Esophagus muscularis mucosa (tissue), 4 donors: ENCODE measurements at places on chromosomes 11 and 22. TPM values are rescaled to one million over a fixed set of nuclear protein-coding genes. Genes with fewer than 3 reads are reported as not detected.

- no peaks in the 10 kb centered on the region for H3K36me3 ChIP-seq
- H3K4me1 ChIP-seq = no peaks in the 10 kb centered on the region
- H3K27ac ChIP-seq = no peak overlapping the region
- no peaks in the 10 kb centered on the region for H3K27me3 ChIP-seq
- DNase-seq = no peak
Observed at GRCh38 chr11:32309530-32310213, 125.7 kb downstream of the WT1 start.

DNA sequence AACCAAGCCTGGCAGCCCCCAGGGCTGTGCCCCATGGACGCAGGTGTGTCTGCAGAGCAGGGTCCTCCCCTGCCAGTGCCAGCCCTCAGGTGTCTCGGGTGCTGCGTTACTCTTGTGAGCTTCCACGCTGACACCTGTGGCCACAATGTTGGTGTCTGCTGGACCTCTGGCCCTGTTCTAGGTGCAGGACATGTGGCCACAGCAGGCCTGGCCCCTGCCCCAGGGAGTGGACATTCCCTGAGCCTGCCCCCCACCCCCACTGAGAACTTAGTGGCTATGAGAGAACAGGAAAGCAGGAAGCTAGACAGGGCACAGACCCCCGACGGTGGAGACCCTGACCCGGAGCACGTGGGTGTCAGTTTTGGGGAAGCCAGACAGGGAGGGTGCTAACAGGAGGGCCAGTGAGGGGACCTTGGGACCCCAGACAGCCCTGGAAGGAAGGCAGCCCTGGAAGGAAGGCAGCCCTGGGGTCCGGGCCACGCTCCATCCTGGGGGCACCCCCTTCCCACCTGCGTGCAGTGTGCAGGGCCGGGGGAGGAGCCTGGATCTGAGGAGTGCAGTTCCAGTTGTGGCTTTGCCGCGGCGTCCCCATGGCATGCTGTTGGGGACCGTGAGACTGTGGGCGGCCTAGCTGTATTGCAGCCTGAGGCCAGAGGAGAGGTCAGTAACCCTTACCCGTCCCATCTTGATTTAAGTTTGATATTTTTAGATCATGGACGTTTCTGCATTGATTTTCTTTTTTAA, 43.9 kb upstream of the PPARA start:
- peaks cover 79% of the 10 kb centered on the region for H3K36me3 ChIP-seq
- no peaks in the 10 kb centered on the region for H3K27me3 ChIP-seq

DNA sequence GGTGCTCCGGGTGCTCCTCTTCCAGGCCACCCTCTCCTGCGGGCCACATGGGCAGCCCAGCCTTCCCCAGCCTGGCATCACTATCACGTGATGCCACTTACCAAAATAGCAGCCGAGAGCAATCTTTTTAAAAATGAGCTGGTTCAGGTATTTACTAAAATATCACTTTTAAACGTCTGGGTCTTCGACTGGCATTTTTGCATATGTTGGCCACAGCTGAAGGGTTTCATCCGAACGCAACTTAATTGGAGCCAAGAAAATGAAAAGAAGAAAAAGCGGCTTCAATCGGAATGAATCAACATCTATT, 94.6 kb upstream of the ANO1 start:
- peaks cover 24% of the 10 kb centered on the region for H3K27me3 ChIP-seq
- no peak overlapping the region for H3K27ac ChIP-seq
- H3K36me3 ChIP-seq = no peaks in the 10 kb centered on the region
- no peak overlapping the region for H3K4me3 ChIP-seq
- peaks cover 10% of the 10 kb centered on the region for H3K4me1 ChIP-seq
- no peak for DNase-seq

- no peaks in the 10 kb centered on the region for H3K36me3 ChIP-seq
- no peak overlapping the region for H3K4me3 ChIP-seq
- H3K27me3 ChIP-seq = no peaks in the 10 kb centered on the region
- no peaks in the 10 kb centered on the region for H3K4me1 ChIP-seq
Observed at GRCh38 chr11:121035169-121035755, 11.4 kb downstream of the TBCEL start.

Gene NFAM1
- 3.2 TPM for total RNA-seq

DNA sequence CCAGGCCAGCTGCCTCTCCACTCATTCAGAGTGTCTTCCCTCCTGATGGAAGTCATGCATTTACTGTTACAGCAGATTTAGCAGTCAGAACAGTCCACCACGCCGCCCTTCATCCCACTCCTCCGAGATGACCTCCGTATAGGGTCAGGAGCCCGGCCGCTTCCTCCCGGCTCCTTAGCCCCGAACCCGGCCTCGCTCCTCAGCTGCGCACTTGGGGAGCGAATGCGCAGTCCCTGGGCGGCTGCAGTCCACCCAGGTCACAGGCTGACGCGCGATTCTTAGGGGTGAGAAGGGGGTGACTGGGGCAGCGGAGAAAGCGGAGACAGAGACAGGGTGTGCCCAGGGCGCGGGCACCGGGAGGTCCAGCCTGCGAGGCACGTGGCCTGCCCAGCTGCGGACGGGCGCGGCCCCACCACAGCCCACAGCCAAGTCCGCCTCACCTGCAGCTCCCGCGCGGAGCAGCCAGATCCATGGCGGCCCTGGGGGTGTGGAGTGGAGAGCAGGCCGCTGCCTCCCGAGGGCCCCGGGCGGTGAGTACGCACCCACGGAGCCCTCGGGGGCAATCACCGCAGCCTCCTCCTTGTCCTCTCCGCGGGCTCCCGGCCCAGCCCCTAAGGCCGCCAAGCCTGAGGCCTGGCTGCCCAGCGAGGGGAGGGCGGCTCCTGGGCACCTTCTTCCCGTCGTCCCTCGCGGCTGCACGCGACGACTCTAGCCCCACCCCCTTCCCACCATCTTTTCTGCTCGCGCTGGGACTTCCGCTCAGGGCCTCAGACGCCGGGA, 286.6 kb downstream of the BRD1 start:
- H3K36me3 ChIP-seq = no peaks in the 10 kb centered on the region
- H3K4me3 ChIP-seq = no peak overlapping the region
- no peak overlapping the region for H3K27ac ChIP-seq

Gene MTMR2
- 29.6 TPM for total RNA-seq

Gene POTEH
- total RNA-seq = not detected

- DNase-seq = no peak
- H3K4me3 ChIP-seq = no peak overlapping the region
- H3K27ac ChIP-seq = no peak overlapping the region
- no peaks in the 10 kb centered on the region for H3K27me3 ChIP-seq
Observed at GRCh38 chr11:69351460-69351859, 57.5 kb downstream of the MYEOV start.

DNA sequence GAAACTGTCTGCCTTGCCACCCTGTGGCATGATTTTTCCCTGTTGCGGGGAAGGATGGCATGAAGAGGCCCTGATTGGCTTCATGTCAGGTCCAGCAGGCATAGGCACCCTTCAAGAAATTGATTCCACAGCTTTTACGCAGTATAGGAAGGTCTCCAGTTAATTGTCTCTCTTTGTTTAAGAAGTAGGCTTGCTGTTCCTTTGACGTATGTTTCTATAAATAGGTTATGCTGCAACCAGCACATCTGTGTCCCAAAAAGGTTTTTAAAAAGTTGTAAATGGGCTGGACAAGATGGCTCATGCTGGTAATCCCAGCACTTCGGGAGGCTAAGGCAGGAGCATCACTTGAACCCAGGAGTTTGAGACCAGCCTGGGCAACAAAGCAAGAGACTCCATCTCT, 62.6 kb downstream of the CD6 start:
- no peak overlapping the region for H3K4me3 ChIP-seq
- no peaks in the 10 kb centered on the region for H3K27me3 ChIP-seq
- H3K4me1 ChIP-seq = no peaks in the 10 kb centered on the region
- H3K36me3 ChIP-seq = no peaks in the 10 kb centered on the region
- H3K27ac ChIP-seq = peak overlapping the region; percentile 67

Gene BRD1
- 36.5 TPM for total RNA-seq

GRCh38 chr11:8933931-8934330, 1.2 kb upstream of the C11orf16 start:
- peaks cover 8% of the 10 kb centered on the region for H3K4me1 ChIP-seq
- H3K27ac ChIP-seq = no peak overlapping the region
- no peaks in the 10 kb centered on the region for H3K36me3 ChIP-seq

Gene CDC45
- total RNA-seq = 1.1 TPM

GRCh38 chr11:2090172-2091111, 48.7 kb downstream of the IGF2 start:
- no peaks in the 10 kb centered on the region for H3K36me3 ChIP-seq
- no peak overlapping the region for H3K4me3 ChIP-seq
- no peak for DNase-seq
- H3K27ac ChIP-seq = no peak overlapping the region

Gene C11orf42
- not detected for total RNA-seq

GRCh38 chr11:17877886-17878285, 135.0 kb downstream of the SERGEF start:
- H3K27ac ChIP-seq = no peak overlapping the region
- H3K27me3 ChIP-seq = no peaks in the 10 kb centered on the region
- H3K4me3 ChIP-seq = no peak overlapping the region
- DNase-seq = peak; percentile 39
- H3K4me1 ChIP-seq = no peaks in the 10 kb centered on the region

GRCh38 chr22:23281406-23282088, 101.2 kb downstream of the BCR start:
- peaks cover 87% of the 10 kb centered on the region for H3K4me1 ChIP-seq
- no peaks in the 10 kb centered on the region for H3K27me3 ChIP-seq
- H3K27ac ChIP-seq = peak overlapping the region; percentile 83
- DNase-seq = peak; percentile 97
- peaks cover 70% of the 10 kb centered on the region for H3K36me3 ChIP-seq
- H3K4me3 ChIP-seq = peak overlapping the region; percentile 36

Gene C22orf42
- not detected for total RNA-seq

GRCh38 chr22:43996170-43996980, 27.7 kb upstream of the PARVB start:
- no peak for DNase-seq
- H3K27ac ChIP-seq = no peak overlapping the region
- H3K4me1 ChIP-seq = peaks cover 18% of the 10 kb centered on the region
- no peaks in the 10 kb centered on the region for H3K27me3 ChIP-seq
- H3K4me3 ChIP-seq = peak overlapping the region; percentile 11

GRCh38 chr11:25441421-25441820, 890.5 kb upstream of the ANO3 start:
- H3K4me3 ChIP-seq = no peak overlapping the region
- no peaks in the 10 kb centered on the region for H3K27me3 ChIP-seq
- no peak overlapping the region for H3K27ac ChIP-seq
- DNase-seq = no peak
- H3K4me1 ChIP-seq = no peaks in the 10 kb centered on the region

GRCh38 chr11:11856638-11857037, 14.9 kb downstream of the USP47 start:
- no peak for DNase-seq
- no peaks in the 10 kb centered on the region for H3K36me3 ChIP-seq
- peaks cover 92% of the 10 kb centered on the region for H3K4me1 ChIP-seq
- H3K4me3 ChIP-seq = no peak overlapping the region
- no peak overlapping the region for H3K27ac ChIP-seq

- DNase-seq = no peak
- H3K27me3 ChIP-seq = peaks cover 26% of the 10 kb centered on the region
- no peak overlapping the region for H3K27ac ChIP-seq
- peaks cover 5% of the 10 kb centered on the region for H3K4me1 ChIP-seq
- peak overlapping the region; percentile 50 for H3K4me3 ChIP-seq
- no peaks in the 10 kb centered on the region for H3K36me3 ChIP-seq
Observed at GRCh38 chr22:48490500-48491411, 1336.9 kb downstream of the BRD1 start.

DNA sequence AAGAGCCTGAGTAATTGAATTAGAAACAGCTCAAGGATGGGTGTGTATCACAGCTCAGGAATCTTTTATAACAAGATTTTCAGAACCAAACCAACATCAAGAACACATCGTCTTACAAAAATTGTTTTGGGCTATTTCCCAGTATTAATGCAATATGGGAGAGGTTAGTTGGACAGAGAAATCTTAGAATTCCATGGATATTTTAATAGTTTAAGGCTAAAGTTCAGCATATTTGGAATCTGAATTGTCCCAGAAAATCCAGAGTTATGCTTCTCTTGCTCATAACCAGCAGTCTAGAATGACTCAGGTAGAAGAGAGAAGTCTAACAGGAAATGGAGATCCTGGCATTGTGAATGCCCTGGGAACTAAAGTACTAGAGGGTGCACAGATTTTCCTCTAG, 74.6 kb downstream of the ADM start:
- peaks cover 12% of the 10 kb centered on the region for H3K4me1 ChIP-seq
- no peak overlapping the region for H3K4me3 ChIP-seq
- H3K36me3 ChIP-seq = no peaks in the 10 kb centered on the region
- H3K27me3 ChIP-seq = no peaks in the 10 kb centered on the region

DNA sequence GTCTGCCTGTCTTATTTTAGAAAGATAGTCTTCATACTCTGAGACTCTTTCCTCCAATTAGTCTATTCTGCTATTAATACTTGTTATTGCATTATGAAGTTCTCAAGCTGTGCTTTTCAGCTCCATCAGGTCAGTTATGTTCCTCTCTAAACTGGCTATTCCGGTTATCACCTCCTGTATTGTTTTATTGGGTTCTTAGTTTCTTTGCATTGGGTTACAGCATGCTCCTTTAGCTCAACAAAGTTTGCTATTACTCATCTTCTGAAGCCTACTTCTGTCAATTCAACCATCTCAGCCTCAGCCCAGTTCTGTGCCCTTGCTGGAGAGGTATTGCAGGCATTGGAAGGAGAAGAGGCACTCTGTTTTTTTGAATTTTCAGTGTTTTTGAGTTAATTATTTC, 21.0 kb upstream of the OR5AK2 start:
- no peak overlapping the region for H3K27ac ChIP-seq
- no peak for DNase-seq
- H3K4me3 ChIP-seq = no peak overlapping the region
- H3K27me3 ChIP-seq = no peaks in the 10 kb centered on the region
- H3K36me3 ChIP-seq = no peaks in the 10 kb centered on the region

- H3K4me3 ChIP-seq = no peak overlapping the region
- no peaks in the 10 kb centered on the region for H3K27me3 ChIP-seq
- H3K4me1 ChIP-seq = no peaks in the 10 kb centered on the region
- no peaks in the 10 kb centered on the region for H3K36me3 ChIP-seq
- no peak overlapping the region for H3K27ac ChIP-seq
Observed at GRCh38 chr11:46930089-46930488, 6.5 kb upstream of the CSTPP1 start.

Gene UBQLN3
- not detected for total RNA-seq

GRCh38 chr11:79461144-79461543, 20.3 kb upstream of the TENM4 start:
- H3K27ac ChIP-seq = no peak overlapping the region
- H3K36me3 ChIP-seq = no peaks in the 10 kb centered on the region
- H3K27me3 ChIP-seq = peaks cover 5% of the 10 kb centered on the region
- no peaks in the 10 kb centered on the region for H3K4me1 ChIP-seq
- peak; percentile 78 for DNase-seq

DNA sequence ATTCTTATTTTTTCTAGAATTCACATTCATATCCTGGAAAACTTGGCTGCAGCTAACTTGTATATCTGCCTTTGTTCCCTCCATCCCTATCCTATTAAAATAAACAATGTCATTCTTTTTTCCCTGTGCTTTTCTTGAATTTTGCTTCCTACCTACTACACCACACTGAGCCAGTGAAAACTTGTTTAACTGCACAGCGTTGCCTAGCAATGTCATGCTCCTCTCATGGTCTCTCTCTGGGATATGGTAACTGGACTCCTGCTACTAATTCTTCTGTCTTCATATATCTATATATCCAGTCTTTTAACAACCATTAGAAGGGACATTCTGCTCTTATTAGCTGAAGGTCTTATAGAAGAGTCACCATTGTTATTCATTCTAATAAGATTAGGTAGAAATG, 434.4 kb downstream of the METTL15 start:
- H3K4me1 ChIP-seq = no peaks in the 10 kb centered on the region
- H3K27ac ChIP-seq = no peak overlapping the region
- H3K36me3 ChIP-seq = no peaks in the 10 kb centered on the region
- H3K27me3 ChIP-seq = no peaks in the 10 kb centered on the region
